ENCODE measurements at places on chromosomes 4 and X.

DNA sequence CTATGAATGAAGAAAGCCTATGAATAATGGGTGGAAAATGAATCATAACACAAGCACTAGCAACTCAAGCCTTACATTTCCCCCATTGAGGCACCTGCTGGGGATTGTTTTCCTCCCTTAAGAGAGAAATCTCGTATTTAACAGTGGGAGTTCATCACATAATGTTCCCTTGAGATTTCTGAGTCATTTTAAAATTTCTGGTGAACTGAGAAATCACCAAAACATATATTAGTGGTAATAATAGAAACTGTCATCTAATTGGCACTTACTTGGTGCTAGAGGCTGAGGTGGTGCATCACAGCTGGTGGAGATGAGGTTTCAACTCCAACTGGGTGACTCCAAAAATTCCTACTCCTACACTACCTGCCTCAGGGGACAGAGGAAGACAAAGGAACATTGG is 561.3 kb upstream of the LCORL start:
- no peak for DNase-seq

- no peak for DNase-seq
These were observed 60.8 kb downstream of the TBL1X start for GRCh38 chrX:9525511-9526248.

DNA sequence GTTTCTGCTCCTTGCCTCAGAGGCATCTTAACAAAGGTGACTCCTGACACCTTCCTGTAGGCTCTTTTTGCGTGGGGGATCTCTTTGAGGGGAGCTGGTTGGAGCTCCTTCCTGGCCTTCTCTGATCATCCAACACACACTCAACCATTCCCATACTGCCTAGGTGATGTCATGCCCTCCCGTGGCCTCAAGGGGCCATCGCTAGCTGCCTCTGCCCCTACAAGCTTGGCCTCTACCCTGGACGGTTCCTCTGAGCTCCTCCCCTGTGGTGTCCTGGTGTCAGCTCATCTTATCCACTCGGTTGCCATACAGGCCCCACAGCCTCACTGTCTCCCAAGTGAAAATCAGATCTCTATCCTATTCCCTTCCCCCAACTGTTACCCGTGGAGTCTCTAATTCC is 13.7 kb upstream of the ZNF185 start:
- no peak for DNase-seq

- DNase-seq = no peak
These were observed 39.9 kb downstream of the SAT1 start for GRCh38 chrX:23822841-23823240.

DNA sequence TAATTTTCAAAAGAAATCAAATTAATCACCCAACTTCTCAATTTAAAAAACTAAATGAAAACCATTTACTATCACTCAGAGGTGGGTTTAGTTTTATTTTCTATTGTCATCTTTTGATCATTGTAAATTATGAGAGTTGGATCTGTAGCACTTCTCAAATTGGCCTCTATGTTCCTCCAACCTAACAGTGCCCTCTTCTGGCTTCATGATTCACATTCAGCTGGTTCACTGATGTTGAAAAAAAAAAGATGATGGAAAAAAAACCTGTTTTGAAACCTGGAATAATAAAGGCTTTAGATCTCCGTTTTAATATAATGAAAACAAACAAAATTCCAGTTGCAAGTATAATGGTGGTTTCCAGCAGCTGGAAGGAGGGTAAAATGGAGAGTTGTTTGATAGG is 2.4 kb upstream of the NBDY start:
- no peak for DNase-seq

DNA sequence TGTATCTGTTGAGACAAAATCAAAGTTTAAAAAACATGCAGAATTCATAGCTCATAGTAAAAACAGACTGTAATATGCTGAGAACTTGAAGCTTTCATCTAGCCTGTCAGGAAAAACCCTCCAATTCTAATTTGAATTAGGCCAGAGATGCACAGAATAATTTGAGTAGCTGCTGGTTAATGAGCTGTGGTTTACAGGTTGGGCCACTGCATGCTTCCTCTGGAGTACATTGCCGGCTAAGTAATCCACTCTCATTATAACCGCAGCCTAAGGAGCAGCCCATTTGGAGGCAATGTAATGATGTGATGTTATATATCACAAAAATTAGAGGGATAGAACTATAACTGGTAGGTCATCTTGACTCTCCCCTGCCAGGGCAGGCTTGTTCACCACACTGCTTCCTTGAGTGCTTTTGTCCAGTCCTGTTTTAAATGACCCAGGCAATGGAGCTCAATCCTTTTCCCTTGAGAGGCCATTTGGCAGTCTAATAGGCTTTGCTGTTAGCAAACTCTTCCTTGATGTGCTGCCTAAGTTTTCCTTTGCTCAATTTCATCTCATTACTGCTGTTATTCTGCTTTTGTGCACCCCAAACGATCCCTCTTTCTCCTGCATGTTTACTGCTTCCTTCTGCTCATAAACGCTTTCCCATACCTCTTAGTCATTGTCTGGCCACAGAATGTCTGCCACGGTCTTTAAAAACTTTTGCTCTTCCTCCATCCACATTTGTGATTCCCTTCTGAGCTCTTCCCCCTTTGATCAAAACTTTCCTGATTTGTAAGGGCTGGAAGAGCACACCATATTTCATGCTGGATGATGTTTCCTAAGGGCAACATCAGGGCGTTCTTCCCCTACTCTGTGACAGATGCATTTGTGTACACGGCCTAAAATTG is 230.9 kb downstream of the C4orf33 start:
- DNase-seq = no peak

DNA sequence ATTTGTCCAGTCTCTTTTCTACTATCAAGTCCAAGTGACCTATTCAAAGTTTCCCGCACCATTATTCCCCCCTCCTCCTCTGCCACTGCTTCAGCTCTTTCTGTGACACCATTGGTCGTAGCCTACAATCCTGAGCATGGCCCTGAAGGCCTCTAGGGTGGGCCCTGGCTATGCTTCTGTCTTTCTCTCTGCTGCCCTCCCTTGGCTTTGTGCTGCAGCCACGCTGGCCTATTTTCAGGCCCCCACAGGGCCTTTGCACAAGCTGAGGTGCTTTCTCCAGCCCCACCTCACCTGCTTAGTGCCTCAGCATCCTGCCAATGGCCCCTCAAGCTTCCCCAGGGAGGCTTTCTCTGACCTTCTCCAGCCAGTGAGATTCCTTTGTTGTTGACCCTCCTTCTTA is 156.5 kb downstream of the NHS start:
- DNase-seq = no peak

DNA sequence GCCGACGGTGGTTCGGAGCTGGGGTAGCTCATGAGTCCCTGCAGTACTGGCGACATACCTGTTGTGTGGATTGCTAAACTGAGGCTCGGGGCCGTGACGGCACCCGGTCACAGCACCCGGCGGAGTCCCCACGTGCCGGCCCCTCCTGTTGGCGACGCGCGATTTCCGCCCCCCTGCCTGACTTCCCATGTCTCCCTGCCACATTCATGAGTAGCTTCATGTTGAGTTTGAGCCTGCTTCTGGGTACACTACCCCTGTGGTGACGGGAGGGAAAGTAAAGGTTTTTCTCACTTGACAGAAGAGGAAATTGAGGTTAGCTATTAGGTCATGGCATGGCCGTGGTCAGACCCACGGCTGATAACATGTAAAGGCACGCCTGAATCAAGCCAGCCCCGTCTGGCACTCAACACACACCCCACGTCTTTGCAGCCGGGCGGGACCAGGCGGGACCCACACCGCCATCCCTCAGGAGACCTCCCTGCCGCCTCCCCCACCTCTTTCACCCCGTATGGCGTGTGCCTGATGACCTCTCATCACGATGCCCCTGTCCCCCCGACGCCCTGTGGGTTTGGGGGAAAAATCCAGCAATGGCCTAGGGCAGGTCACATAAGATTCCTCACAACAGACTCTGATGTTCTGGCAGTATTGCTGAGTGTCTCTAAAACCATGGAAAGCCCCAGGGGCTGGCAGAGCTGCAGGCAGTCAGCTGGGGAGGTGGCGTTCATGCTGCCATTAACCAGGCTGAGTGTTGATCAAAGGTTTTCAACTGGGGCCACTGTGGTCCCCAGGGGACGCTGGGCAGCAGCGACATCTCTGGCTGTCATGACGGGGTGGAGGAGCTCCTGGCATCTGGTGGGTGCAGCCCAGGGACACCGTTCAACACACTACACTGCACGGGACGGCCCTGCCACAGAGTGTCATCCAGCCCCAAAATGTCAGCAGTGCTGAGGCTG is 29.2 kb downstream of the P2RY8 start:
- DNase-seq = no peak

DNA sequence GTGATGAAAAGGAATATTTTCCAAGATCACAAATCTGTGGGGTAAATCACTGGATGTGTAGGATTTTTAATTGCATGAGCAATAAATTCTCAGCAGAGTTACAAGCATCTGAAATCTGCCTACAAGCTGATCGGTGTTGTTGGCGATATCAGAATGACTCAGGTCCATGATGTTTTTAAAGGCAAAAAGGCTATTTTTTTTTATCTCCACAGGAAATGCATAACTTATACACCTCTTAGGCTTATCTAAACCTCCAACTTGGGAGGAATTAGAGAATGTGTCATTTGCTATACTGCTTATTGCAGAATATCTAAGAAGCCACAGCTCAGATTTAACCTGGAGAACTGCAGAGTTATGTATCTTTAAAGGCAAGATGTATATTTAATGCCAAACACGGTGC is 61.6 kb downstream of the KIT start:
- no peak for DNase-seq

GRCh38 chr4:70958681-70959080 is 34.8 kb upstream of the DCK start:
- no peak for DNase-seq

- DNase-seq = no peak
These were observed 26.0 kb upstream of the SETD7 start for GRCh38 chr4:139582044-139582443.

DNA sequence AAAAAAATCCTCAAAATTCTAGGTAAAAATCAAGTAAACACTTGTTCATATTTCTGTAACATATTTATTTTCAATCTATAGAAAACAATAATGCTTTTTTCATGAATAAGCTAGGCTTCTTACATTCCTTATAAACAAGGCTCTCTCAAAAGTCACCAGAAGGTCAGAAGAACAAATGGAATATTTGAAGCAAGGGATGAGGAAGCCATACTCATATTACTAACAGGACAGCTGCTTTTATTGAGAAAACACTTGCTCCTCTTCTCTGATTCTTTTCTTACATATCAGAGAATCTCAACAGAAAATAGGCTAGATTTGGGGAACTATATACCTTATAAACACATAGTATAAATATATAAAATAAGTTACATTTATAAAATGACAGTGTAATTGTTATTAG is 67.9 kb downstream of the METTL14 start:
- DNase-seq = no peak

DNA sequence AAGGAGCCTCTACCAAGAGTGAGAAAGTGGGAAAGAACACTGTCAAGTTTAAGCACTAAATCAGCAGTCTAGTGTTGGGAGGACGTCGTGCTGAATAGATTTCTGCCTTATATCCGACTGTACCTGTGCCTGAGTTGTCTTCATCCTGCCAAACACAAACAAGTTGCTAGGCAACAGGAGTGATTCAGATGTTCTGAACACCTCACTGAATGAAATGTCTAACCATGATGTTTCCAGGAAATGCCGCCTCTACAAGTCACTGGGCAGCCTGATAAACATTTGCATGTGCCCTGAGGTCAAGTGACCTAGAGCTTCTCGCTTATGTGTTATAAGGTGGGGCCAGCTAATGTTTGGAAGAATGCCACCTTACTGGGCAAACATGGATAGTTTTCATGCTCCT is 37.9 kb downstream of the SGMS2 start:
- DNase-seq = no peak

DNA sequence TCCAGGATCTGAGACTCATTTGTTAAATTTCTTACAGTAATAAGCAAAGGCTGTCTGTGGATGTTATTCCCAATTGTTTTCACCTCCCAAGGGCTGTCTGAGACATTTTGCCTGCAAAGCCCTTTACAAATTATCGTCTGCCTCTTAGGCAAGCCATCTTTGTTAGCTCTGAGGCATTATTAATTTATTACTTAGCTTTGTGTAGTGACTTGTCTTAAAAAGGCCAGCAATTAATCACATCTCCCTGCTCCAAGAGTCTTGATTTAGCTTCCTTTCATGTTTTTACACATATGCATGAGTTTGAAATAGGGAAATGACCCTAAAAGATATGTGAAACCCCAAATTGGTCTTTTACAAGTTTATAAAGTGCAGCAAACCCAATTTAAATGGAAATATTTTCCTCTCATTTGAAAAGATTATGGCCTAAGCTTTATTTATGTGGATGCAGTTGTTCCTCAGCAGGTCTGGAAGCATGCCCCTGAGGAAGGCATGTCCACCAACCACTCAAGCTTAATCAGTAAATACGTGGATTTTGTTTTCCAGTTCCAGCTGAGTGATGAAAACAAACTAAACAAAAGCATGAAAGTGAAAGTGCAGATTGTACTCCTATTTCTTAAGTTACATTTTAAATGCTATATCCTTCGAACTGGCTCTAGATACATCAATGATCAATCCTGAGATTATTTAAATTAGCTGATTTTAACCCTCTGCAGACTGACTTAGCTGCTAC is 173.6 kb upstream of the LNX1 start:
- DNase-seq = no peak

GRCh38 chr4:38625508-38625907 is 38.5 kb upstream of the KLF3 start:
- no peak for DNase-seq

DNA sequence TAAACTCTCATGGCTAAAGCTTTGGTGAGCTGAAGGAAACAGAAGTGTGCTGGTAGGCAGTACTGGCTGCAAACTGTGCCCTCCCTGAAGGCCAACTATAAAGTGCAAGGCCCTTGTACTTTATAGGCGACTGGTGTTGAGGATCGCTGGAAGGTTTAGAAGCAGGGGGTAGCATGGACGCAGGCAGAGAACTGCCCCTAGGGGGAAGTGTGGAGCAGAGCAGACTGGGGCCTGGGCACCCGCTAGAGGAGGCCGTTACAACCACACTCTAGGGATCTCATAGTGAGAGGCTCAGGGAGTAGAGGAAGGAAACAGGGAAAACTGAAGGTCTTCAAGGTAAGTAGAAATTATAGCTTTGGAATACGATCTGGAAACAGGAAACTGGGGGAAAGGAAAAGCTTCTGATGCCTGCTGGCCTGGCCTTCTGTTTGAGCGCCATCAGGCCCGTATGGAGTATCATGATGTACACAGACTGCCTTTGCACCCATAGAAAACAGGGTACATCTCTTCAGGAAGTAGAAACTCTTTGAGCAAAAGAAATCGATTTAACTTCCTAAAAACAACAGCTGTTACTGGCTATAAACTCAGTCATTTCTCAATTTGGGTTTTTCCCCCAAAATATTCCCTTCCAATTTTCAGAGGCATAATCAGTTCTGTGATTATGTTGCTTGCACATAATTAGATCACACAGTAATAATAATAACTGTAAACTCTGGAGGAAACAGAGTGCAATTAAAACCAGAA is 23.9 kb upstream of the TMSB4X start:
- DNase-seq = no peak

DNA sequence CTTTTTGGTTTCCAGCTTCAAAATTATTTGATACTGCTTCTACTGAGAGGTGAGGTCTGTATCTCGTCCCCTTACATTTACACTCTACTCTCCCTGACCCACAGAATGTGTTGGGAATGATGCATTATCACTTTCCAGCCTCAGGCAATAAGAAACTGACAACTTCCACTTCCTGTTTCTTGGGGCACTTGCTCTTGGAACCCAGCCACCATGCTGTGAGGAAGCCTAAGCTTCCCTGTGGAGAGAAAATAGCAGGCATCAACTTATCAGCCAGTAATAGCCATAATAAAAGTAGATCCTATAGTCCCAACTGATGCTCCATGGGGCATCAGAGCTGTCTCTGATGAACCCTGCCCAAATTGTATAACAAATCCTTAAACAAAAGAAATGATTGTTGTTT is 32.6 kb downstream of the RELL1 start:
- no peak for DNase-seq
